ENCODE measurements at places on chromosomes 6 and 20.

DNA sequence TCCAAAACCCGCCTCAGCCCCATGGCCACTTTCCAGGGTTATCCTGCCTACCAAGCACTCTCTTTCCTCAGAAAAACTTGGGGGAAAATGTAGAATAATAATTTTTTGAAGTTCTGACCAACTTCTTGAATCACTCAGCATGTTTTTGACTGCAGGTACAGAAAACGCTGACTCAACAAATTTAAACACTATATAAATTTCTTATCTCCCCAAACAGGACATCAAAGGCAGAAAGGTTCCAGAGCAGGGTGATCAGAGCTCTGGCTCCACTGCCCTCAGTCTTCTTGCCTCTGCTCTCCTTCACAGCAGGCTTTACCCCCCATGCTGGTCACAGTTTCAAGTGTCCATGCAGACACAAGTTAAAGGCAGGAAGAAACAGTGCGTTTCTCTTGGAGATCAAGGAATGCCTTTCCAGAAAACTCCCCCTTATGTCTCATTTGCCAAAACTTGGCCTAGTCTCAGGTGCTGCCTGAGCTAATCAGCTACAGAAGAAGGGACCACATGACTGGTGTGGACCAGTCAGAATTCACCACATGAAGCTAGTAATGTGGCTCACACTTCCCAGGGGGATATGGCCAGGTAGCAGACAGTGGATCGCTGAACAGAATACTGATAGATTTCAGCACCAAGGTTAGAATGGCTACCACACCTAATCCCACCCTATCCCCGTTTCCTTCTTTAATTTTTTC, 24.4 kb upstream of the SLC17A3 start:
- H3K27ac ChIP-seq = no peak overlapping the region
- peaks cover 13% of the 10 kb centered on the region for H3K4me1 ChIP-seq
- no peak for DNase-seq

DNA sequence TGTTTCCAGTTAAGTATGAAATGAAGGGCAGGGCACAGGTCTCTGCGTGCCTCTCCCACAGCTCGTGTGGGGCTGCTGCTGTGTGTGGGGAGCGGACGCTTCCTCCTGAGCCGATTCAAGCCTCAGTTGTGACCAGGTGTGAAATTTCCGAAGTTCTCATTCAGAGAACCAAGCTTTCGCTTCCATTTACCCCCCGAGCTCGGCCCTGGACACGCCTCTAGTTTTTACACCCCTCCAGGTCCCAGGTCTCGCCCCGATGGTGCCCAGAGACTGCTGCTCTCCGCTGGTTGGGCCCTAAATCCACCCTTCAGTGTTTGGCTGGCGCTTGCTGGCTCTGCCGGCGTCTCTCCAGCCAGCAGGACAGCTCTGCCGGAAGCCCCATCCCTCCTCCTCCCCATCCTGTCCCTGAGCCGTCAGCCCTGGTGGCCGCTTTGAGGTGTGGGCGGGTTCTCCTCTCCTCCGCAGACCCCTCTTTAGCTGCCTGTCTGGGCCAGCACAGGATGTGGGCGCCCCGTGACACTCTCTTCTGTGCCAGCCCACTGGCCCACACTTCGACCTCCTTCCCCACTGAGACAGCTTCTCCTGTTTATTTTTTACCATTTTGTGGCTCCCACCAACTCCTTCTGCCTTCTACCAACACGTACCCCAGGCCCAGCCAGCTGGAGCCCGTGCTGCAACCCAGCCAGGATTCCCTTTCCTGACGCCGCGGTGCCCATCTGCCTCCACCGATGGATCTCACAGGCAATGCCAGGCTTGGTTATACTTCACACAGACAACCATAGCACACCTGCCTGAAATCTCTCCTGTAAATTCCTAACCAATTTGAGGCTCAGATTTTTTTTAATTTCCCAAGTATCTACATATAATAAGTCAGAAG, 142.8 kb downstream of the DLL1 start:
- peak; percentile 69 for DNase-seq
- H3K36me3 ChIP-seq = peaks cover 12% of the 10 kb centered on the region
- peaks cover 18% of the 10 kb centered on the region for H3K27me3 ChIP-seq
- peaks cover 45% of the 10 kb centered on the region for H3K4me1 ChIP-seq
- peak overlapping the region; percentile 80 for H3K4me3 ChIP-seq
- H3K27ac ChIP-seq = peak overlapping the region; percentile 85

GRCh38 chr20:11890331-11891076, 27.2 kb upstream of the BTBD3 start:
- peaks cover 16% of the 10 kb centered on the region for H3K27me3 ChIP-seq
- peak overlapping the region; percentile 58 for H3K4me3 ChIP-seq
- DNase-seq = peak; percentile 73
- no peaks in the 10 kb centered on the region for H3K36me3 ChIP-seq
- H3K4me1 ChIP-seq = peaks cover 24% of the 10 kb centered on the region
- no peak overlapping the region for H3K27ac ChIP-seq

DNA sequence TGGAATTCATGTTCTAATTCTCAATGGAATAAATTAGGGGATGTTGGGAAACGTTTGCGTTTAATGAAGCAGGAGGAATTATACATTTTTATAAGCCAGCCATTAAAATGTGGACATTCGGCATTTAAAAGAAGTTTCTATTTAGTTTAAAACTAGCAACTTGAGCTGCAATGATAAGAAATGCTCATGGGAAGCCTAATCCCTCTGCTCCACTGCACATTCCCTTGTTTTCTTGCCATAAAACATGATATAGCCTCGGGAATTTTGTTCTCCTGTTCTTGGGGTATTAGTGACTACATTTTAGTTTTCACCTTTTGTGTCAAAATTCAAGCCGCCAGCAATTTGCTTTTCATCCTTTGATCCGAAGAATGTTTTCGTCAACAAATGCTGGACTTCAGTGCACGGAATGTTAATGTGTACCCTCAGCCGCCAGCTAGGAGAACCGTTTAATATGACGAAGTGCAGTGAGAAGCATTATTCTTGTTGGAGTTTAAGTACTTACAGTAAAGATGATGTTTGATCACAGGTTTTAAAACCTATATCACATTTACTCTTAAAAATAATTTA, 137.9 kb downstream of the HIVEP1 start:
- DNase-seq = no peak
- no peaks in the 10 kb centered on the region for H3K36me3 ChIP-seq
- peaks cover 26% of the 10 kb centered on the region for H3K4me1 ChIP-seq
- H3K4me3 ChIP-seq = no peak overlapping the region
- H3K27me3 ChIP-seq = no peaks in the 10 kb centered on the region

- no peak overlapping the region for H3K27ac ChIP-seq
- H3K27me3 ChIP-seq = no peaks in the 10 kb centered on the region
- DNase-seq = no peak
Observed at GRCh38 chr6:61555993-61556392, 730.0 kb downstream of the KHDRBS2 start.

GRCh38 chr20:55882910-55883309, 122.4 kb downstream of the CBLN4 start:
- no peaks in the 10 kb centered on the region for H3K27me3 ChIP-seq
- H3K36me3 ChIP-seq = no peaks in the 10 kb centered on the region

GRCh38 chr6:110930781-110931180, 27.7 kb upstream of the GTF3C6 start:
- no peak for DNase-seq
- peaks cover 7% of the 10 kb centered on the region for H3K4me1 ChIP-seq
- H3K27me3 ChIP-seq = no peaks in the 10 kb centered on the region
- no peak overlapping the region for H3K27ac ChIP-seq
- no peaks in the 10 kb centered on the region for H3K36me3 ChIP-seq

- H3K27me3 ChIP-seq = no peaks in the 10 kb centered on the region
- H3K36me3 ChIP-seq = no peaks in the 10 kb centered on the region
- no peak overlapping the region for H3K4me3 ChIP-seq
- no peak for DNase-seq
- H3K27ac ChIP-seq = no peak overlapping the region
Observed at GRCh38 chr6:157046776-157047175, 269.6 kb downstream of the ARID1B start.

DNA sequence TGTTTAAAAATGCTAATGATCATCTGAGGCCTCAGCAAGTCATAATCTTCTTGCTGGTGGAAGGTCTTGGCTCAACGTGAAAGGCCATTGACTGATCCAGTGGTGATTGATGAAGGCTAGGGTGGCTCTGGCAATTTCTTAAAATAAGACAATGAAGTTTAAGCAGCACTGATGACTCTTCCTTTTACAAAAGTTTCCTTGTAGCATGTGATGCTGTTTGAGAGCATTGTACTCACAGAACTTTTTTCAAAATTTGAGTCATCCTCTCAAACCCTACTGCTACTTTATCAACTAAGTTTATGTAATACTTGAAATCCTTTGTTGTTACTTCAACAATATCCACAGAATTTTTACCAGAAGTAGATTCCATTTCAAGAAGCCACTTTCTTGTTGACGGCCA, 382.3 kb downstream of the ESR1 start:
- H3K36me3 ChIP-seq = peaks cover 27% of the 10 kb centered on the region
- H3K4me3 ChIP-seq = no peak overlapping the region
- H3K27ac ChIP-seq = peak overlapping the region; percentile 20
- DNase-seq = no peak

- DNase-seq = no peak
- H3K27me3 ChIP-seq = no peaks in the 10 kb centered on the region
- peaks cover 19% of the 10 kb centered on the region for H3K4me1 ChIP-seq
- H3K36me3 ChIP-seq = peaks cover 3% of the 10 kb centered on the region
- H3K4me3 ChIP-seq = peak overlapping the region; percentile 76
Observed at GRCh38 chr20:18138266-18138582, 561 bp downstream of the KAT14 start.

DNA sequence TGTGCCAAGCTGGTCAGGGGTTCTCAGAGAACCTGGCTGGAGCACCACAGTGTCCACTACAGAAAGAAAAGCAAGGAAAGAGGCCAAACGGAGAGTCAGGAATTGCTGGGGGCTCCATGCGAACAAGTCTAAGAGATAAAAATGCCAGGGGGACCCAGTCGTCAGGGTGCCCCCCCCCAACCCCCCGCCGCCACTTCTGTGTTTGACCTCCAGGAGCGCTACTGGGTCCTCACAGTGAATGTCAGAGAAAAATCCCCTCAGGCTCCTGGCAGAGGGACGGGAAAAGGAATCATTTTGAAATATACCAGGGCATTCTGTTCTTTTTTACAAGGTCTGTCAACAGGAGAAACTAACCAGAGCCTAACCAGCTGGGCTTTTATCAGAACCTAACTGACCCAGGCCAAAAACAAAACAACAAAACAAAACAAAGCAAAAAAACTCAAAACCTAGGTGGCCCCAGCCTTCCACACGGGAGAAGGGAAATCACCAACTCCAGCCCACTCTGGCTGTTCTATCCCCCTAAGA, 17.9 kb upstream of the NELFCD start:
- no peak overlapping the region for H3K4me3 ChIP-seq
- DNase-seq = no peak
- H3K36me3 ChIP-seq = no peaks in the 10 kb centered on the region
- no peaks in the 10 kb centered on the region for H3K4me1 ChIP-seq
- peaks cover 11% of the 10 kb centered on the region for H3K27me3 ChIP-seq

GRCh38 chr6:106128981-106129781, 43.0 kb downstream of the PRDM1 start:
- H3K27me3 ChIP-seq = peaks cover 13% of the 10 kb centered on the region
- peaks cover 29% of the 10 kb centered on the region for H3K4me1 ChIP-seq
- no peaks in the 10 kb centered on the region for H3K36me3 ChIP-seq
- H3K27ac ChIP-seq = no peak overlapping the region

DNA sequence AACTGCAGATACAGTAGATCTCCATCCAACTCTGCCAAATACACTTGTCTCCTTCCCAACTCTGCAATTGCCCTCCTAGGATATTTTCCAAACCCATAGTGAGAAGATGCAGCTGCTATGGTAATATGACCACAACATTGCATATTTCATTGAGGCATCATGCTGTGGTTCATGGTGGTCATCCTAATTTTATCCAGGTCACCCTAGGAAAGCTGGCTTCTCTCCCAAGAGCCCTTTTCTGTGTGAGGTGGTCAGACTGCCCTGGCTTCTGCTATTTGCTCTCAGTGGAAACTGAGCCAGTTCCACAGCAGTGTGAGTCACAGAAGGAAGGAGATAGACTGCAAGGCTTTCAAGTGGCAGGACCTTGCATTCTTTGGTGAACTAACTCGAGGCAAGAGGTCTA, 5.5 kb downstream of the OGFRL1 start:
- H3K27me3 ChIP-seq = peaks cover 9% of the 10 kb centered on the region
- H3K4me1 ChIP-seq = peaks cover 30% of the 10 kb centered on the region
- DNase-seq = no peak
- peaks cover 6% of the 10 kb centered on the region for H3K36me3 ChIP-seq
- no peak overlapping the region for H3K4me3 ChIP-seq

GRCh38 chr20:10278412-10278811, 59.8 kb downstream of the SNAP25 start:
- H3K4me1 ChIP-seq = no peaks in the 10 kb centered on the region
- no peaks in the 10 kb centered on the region for H3K36me3 ChIP-seq
- peaks cover 16% of the 10 kb centered on the region for H3K27me3 ChIP-seq
- H3K27ac ChIP-seq = no peak overlapping the region
- H3K4me3 ChIP-seq = no peak overlapping the region

GRCh38 chr6:15017261-15017660, 228.6 kb upstream of the JARID2 start:
- peaks cover 3% of the 10 kb centered on the region for H3K36me3 ChIP-seq
- no peak overlapping the region for H3K27ac ChIP-seq
- H3K4me3 ChIP-seq = peak overlapping the region; percentile 60
- H3K4me1 ChIP-seq = peaks cover 44% of the 10 kb centered on the region
- peak; percentile 29 for DNase-seq

DNA sequence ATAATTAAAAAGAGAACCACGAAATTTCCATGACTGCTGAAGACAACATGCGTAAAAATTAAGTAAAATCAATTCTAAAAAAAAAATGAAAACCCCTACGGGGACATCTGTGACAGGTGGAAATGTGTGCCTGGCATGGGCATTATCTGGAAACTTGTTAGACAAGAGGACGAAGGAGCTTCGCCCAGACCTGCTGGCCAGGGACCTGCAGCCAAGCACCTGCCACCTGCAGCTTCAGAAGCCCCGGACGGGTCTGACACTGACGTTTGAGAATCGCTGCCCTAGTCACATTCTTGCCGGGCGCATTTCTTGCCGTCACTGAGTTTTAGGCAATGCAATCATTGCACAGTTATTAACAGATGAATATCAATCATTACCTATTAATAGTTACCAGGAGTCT, 140.3 kb downstream of the SMOC2 start:
- H3K4me1 ChIP-seq = no peaks in the 10 kb centered on the region
- H3K36me3 ChIP-seq = no peaks in the 10 kb centered on the region
- no peak overlapping the region for H3K27ac ChIP-seq
- no peak for DNase-seq

DNA sequence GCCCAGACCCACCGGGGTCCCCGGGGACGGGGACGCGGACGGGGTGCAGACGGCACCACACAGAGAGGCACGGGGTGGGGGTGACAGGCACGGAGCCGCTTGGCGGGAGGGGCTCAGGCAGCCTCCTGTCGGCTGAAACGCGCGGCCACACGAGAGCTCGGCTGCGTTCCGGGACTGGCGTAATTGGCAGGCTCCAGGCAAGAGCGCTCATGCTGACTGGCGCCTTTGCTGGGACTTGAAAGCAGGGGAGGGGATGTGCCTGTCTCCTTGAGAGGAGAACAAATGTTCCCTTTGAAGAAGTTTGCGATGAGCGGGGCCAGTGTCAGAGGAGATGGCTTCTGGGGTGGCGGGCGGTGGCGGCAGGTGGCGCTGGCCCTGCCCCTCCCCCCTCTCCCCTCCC, 25.8 kb downstream of the BHLHE23 start:
- H3K4me3 ChIP-seq = no peak overlapping the region
- H3K27me3 ChIP-seq = peaks cover 21% of the 10 kb centered on the region
- H3K4me1 ChIP-seq = peaks cover 29% of the 10 kb centered on the region
- peak; percentile 25 for DNase-seq
